GM12891 (cell line): ENCODE measurements at places on chromosomes 2 and 18.

DNA sequence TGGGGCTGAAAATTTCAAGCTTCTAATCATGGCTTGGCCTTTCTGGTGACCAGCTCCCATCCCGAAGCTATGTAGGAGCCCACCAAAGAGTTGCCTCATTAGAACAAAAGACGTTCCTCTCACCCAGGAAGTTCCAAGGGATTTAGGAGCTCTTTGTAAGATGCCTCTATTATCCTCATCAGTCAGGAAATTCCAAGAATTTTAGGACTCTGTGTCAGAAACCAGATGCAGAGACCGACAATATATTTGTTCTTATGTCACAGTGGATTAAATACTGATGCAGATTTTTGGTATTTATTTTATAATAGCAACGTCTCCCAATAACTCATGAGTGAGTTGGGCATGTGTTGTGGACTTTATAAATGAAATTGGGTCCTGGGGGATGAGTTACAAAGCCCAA lies 91.8 kb upstream of the SKOR2 start:
- no peak for DNase-seq

GRCh38 chr18:55219059-55219458 lies 259.8 kb upstream of the CCDC68 start:
- no peak for DNase-seq

- DNase-seq, result no peak
These were observed 101.7 kb upstream of the NOSTRIN start for GRCh38 chr2:168700615-168701245.

DNA sequence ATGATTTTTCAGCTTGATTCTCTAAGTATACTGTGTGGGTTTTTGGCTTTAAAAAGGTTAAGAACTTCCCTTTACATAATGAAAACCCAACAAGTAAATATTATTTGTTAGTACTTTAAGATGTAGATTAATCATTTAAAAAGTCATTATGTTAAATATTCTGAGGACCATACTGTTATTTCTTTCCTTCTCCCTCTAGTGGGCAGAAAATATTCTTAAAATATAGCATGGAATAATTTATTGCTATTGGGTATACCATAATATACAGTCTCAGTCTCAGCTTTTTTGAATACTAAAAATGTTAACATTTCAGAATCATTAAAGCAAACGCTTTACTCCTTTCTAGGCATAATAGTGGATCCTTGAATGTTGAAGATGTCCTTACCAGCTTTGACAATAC lies 28.1 kb downstream of the CAMKMT start:
- no peak for DNase-seq

GRCh38 chr2:196504788-196505187 lies 134.7 kb upstream of the CCDC150 start:
- DNase-seq, result no peak

DNA sequence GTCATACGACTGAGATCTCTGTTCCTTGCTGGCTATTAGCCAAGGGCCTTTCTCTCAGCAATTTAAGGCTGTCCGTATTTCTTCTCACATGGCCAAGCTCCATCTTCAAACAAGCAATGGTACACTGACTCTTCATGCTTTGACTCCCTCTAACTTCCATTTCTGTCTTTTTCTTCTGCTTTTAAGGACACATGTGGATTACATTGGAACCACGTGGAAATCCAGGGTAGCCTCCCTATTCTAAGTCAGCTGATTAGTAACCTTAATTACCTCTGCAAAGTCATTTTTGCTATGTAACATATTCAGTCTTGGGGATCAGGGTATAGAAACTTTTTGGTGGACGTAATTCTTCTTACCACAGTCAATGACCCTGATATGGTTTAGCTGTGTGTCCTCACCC lies 41.5 kb upstream of the ZNF396 start:
- no peak for DNase-seq

GRCh38 chr2:196431957-196432356 lies 207.6 kb upstream of the CCDC150 start:
- DNase-seq, result no peak

- no peak for DNase-seq
These were observed 67.8 kb upstream of the PARD3B start for GRCh38 chr2:204477358-204477950.

DNA sequence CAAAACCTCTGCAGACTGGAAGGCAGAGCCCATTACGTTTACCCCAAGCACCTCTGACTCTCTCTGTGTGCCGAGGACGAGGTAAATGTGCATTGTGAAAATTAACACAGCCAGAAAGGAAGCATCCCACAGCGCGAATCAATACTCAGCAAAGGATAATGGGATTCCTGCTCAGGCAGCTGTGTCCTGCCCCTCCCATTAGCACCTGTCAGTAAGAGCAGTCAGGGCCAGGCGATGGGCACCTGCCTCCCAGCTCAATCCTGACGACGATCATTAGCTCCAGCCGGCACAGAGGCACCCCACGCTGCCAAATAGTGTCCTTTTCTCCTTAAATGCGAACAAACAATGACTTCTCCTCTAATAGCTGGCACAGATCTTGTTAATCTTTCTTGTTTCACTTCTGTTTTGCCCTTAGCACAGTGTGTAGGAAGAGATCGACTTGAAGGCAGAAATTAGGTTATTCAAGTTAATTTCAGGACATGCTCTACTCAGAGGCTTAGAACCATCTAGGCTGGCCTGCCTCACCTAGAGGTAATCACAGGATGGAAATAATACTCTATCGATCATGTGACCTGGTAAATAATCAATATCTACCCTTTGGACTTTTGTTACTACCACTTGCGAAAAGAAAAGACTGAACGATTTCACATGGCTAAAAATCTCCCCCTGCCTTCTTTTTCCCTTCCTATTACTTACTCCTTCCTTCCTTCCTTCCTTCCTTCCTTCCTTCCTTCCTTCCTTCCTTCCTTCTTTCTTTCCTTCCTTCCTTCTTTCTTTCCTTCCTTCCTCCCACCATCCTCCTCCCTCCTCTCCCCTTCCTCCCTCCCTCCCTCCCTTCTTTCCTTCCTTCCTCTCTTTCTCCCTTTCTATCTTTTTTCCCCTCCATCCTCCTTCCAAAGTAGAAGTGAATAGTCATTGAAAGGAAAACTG lies 487.9 kb upstream of the ID2 start:
- DNase-seq, result no peak

GRCh38 chr18:67406714-67407113 lies 109.8 kb downstream of the DSEL start:
- DNase-seq, result no peak

GRCh38 chr2:67871686-67872412 lies 191.0 kb downstream of the C1D start:
- no peak for DNase-seq

DNA sequence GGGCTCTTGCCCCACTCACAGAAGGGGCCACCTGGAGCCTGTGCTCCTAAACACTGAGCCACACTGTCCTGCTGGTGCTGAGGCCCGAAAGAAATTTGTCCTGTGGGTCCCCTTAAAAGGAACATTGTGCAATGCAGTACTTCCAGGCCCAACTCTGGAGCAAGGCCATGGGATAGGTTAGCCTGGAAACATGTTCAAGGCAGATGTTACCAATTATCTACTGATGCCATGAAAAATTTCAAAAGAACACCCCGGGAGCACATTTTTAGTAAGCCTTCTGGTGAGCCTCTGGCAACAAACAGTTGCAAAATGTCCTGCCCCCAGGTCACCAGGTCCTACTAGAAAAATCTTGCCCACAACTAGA lies 12.3 kb upstream of the PTMA start:
- DNase-seq, result no peak

- no peak for DNase-seq
These were observed 37.5 kb upstream of the ZNF385B start for GRCh38 chr2:179898873-179899272.

GRCh38 chr2:218261423-218262236 lies 815 bp downstream of the GPBAR1 start:
- no peak for DNase-seq

- DNase-seq, result no peak
These were observed 59.4 kb upstream of the SH3RF3 start for GRCh38 chr2:109069331-109070194.

DNA sequence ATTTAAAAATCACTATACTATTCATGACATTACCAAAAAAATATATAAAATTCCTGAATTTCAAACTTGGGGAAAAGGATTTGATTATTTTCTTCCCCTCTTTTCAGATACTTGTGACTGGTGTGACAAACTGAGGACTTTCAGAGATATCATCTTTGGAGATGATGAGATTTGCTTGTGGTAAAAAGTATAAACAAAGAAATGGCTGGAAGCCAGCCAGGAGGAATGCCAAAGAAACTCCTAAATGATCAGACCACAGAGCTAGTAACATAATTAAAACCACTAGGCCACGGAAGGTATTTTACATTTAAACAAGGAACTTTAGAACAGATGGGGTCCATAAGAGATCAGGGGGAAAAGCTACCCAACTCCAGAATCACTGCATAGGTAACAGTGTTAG lies 58.7 kb downstream of the PIGN start:
- DNase-seq, result no peak

DNA sequence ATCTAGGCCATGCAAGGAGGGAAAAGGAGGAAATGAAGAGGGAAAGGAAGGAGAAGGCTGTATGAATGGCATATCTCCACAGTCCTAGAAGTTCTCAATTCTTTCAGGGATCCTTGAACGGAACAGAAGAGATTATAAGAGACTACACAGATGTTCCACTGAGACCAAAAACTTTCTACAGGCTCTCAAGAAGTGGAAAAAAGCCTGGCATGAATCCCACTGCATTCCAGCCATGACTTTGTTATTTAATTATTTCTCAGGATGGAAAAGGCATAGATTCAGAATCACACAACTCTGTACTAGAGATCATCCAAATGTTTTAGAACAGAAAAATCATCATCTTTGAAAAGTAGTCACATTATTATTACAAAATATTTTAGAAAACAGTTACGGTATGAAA lies 131.7 kb upstream of the CDH20 start:
- no peak for DNase-seq

- DNase-seq, result no peak
These were observed 19.0 kb upstream of the CCNYL1 start for GRCh38 chr2:207692206-207693065.

GRCh38 chr2:232539298-232540231 lies at the start of gene CHRNG:
Gene CHRNG (plus strand): TSS chr2:232539692. CDS start chr2:232539748, 56 bp downstream.
- DNase-seq, result no peak

GRCh38 chr18:77062518-77063003 lies 70.0 kb downstream of the MBP start:
- DNase-seq, result no peak
